ENCODE measurements at places on chromosomes 5 and 9. TPM values are rescaled to one million over a fixed set of nuclear protein-coding genes. Genes with fewer than 3 reads are reported as not detected.
A peak's percentile ranks its signal among the peaks of the same experiment; 100 is the strongest.

Gene ARSI
- total RNA-seq, result not detected

Gene HRH2
- total RNA-seq, result 7.0 TPM

Gene CA9
- not detected for total RNA-seq

Gene KCNMB1
- 0.25 TPM for total RNA-seq

Gene FAM78A
- 95.6 TPM for total RNA-seq

Gene PCDHB10
- total RNA-seq, result not detected

GRCh38 chr5:82045554-82046275 lies 73.9 kb downstream of the ATG10 start:
- no peak for DNase-seq

- no peak for DNase-seq
Measured at GRCh38 chr5:82886911-82887310, 190.3 kb downstream of the TMEM167A start.

DNA sequence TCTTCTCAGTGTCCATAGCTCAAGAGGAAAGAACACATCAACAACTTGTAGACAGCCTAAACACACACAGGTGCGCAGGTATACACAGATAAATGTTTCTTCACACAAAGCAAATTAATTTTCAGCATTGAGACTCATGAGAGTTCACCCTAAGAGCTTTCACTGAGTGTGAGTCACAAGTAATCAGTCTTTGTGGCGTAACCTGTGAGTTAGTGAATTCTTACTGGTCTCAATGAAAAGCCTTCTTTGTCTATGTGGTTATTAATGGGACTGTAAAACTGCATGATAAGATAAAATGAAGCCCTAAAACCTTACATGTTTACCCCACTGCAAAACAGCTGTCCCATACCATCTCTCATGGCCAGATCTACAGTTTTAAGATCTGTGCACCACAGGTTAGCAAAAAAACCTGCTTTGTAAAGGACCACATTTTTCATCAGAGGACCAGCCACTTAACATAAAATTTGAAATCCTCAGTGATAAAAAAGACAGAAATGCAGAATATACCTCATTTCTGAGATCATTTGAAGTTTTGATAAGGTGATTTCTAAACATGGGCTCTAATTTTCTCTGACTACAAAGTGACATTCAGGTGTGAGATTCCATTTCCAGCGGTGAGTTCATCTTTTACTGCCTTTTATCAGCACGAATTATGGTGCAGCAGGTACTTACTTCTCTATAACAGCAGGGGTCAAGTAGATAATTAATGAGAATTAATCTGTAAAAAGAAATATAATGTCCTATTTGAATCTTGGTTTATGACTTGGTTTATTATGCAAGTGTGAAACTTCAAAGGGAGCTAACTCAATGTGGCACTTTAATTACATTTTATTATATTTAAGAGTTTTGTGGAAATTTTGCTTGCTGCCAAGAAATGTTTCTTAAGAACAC lies 335.7 kb upstream of the PIK3R1 start:
- no peak for DNase-seq

- no peak for DNase-seq
Measured at GRCh38 chr9:133050781-133051180, 11.0 kb upstream of the CEL start.

GRCh38 chr9:4572184-4572826 lies 82.0 kb downstream of the SLC1A1 start:
- DNase-seq, result peak; percentile 55

DNA sequence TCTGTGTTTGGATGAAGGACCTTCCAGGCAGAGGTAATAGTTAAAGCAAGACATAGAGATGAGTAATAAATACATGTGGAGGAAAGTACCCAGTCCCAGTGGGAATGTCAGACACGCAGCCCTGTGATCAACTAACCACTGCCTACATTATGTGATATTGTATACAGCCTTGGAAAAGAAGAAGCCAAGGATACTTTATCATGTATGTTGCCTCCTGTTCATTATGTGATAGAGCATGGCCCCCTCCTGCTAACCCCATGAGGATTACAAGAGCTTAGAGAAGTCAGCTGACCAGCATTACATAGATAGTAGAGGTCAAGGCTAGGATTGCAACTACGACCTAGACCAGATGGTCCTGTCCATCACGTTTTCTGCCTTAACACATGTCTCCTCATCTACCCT lies 497.0 kb upstream of the TNC start:
- DNase-seq, result no peak

GRCh38 chr5:96177303-96177869 lies 215.7 kb upstream of the ELL2 start:
- DNase-seq, result no peak

GRCh38 chr5:172624996-172625964 lies 15.8 kb upstream of the NEURL1B start:
- no peak for DNase-seq

- DNase-seq, result no peak
Measured at GRCh38 chr5:120473332-120473731, 9.2 kb downstream of the PRR16 start.

DNA sequence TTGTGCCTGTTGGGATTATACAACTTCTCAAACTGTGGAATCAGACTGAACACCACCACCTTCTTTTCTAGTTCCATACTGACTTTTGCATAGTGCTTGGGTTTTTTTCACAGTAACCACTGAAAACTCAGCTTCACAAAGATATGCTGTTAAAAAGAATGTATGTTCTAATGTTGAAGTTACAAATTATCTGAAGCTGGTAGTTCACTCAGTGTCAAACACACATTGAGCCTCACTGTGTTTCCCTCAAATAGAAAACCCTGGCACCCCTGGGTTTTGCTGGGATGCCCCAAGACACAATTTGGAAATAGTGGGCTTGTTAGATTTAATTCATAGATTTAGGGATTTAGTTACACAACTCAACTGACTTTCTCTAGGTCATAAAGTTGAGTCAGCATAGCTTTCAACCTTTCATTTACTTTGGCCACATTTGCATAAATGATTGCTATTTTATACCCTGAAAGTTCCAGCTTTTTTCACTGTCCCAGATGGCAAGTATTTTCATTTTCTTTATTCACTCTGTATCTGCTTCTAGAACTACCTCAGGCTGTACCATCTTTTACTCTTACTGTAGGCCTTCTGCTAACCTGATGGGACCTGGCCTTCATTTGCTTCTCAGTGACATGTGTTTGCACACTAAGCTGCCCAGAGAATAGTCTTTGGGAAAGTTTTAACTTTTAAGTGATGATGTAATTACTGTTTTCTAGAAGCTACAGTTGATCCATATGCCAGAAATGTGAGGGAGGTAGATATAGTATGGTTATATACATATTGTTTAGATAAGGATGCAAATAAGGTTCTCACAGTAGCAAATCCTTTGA lies 115.1 kb downstream of the CDC42SE2 start:
- DNase-seq, result peak; percentile 38
